Activated B cell treated with CpG ODN at 0.5 μM for 24 hours (primary cell): ENCODE measurements at places on chromosomes 5 and 9.
A peak's percentile ranks its signal among the peaks of the same experiment; 100 is the strongest.

GRCh38 chr5:1633605-1634336, 110.0 kb upstream of the LPCAT1 start:
- DNase-seq = peak; percentile 81

GRCh38 chr5:3899093-3899492, 303.5 kb downstream of the IRX1 start:
- DNase-seq = no peak

- no peak for DNase-seq
These were observed 25.4 kb downstream of the ADAMTS16 start for GRCh38 chr5:5165541-5166002.

DNA sequence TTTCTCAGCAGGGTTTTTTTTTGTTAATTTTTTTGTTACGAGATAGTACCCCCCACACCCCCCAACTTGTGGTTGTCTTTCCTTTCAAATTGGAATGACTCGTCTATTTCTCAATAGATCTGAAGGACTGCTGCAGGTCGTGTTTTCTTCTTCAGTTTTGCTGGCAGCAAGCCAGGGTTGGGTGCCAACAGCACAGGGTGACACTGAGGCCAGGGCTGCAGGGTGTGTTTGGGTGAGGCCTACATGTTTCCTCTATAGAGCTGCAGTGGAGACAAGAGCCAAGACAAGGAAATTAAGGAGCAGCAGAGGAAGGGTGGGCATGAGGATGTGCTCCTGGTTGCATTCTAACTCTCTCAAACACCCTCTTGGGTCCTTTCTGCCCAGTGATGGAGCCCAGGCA, 52.2 kb downstream of the NXNL2 start:
- no peak for DNase-seq

- no peak for DNase-seq
These were observed 13.1 kb downstream of the PALM2AKAP2 start for GRCh38 chr9:109792951-109793546.

DNA sequence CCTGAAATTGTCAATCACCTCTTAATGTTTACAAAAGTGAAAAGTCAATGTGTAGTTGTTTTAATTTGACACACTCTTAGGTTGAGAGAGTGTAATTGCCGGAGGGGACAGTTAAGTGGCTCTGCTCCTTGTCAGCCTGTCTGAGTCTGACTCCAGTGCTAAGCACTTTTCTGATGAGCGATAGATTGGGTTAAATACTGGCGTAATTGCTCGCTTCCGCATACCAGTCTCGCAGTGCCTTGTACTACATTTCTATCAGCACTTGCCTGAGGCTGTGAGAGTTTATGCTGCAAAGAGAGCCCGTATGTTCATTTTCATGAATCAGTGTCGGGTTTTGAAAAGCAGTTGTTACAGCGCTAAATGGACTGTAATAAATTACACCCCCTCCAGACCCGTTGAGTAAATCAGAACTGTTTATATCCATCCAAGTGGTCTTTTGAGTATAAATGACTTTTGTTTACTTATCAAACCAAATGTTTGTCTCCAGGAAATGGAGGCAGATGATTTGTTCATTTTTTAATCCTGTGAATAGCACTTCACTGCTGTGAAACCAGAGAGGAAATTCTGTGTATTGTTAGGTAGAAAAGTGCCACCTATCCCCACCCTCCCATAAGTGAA, 41.0 kb upstream of the DMRT3 start:
- DNase-seq = no peak

DNA sequence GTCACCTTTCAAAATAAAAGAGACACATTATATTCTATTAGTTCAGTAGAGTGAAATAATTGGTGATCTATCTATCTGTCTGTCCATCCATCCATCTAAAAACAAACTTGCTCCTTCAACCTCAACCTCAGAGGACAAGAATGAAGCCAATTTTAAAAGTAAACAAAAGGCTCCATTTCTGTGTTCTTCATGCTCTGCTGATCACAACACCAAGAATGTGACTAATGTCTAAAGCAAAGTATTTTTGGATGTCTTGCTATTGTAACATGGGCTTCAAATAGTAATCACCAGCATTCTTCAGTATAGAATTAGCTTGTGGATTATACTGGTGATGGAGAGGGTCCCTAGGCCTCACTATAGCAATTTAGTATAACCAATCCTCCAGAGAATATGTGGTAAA, 1304.4 kb downstream of the MAT2B start:
- DNase-seq = no peak

- DNase-seq = no peak
These were observed 135.0 kb upstream of the RASA1 start for GRCh38 chr5:87132696-87133095.

- DNase-seq = no peak
These were observed 320.2 kb downstream of the NFIB start for GRCh38 chr9:13993632-13994185.

DNA sequence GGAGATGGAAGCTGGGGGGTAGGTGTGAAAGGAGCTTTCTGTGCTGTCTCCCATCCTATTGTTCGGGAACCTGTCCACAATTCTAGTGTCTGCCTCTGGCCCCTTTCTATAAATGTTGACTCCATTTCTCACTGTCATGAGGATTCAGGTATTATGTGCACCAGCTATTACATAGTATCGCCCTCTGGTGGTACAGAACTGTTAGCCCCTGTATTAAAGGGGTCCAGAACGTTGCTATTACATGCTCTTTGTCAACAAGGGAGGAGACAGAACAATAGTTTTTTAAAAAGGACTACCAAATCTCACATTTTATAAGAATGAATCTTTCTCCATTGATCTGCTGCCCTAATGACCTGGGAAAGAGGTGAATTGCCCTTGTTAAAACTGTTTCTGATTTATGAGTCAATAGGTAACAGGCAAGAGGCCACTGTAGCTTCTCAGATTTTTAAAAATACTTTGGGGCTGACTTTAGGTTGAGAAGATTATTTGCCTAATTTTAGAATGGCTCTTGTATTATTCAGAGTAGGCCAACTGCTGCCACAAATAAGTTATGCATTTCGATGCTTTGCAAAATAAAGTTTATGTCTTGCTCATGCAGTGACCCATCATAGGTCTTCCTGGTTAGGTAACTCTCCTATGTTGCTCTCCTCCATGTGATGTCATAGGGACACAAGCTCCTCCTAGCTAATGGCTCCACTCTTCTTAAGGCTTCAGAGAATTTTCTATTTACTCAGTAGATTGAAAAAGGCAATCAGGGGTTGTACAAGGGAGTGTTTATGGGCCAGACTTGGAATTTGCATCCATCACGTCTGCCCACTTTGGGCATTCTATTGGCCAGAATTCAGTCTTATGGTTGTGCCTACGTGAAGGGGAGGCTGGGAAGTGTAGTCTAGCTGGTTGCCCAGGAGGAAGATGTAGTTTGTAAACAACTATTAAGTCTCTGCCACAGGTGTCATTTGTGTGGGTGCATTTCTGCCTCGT, 20.8 kb downstream of the DCANP1 start:
- DNase-seq = no peak

GRCh38 chr9:8653111-8653510, 853.5 kb upstream of the DMAC1 start:
- DNase-seq = no peak

- DNase-seq = no peak
These were observed 7.4 kb downstream of the GALNT10 start for GRCh38 chr5:154197801-154198491.

DNA sequence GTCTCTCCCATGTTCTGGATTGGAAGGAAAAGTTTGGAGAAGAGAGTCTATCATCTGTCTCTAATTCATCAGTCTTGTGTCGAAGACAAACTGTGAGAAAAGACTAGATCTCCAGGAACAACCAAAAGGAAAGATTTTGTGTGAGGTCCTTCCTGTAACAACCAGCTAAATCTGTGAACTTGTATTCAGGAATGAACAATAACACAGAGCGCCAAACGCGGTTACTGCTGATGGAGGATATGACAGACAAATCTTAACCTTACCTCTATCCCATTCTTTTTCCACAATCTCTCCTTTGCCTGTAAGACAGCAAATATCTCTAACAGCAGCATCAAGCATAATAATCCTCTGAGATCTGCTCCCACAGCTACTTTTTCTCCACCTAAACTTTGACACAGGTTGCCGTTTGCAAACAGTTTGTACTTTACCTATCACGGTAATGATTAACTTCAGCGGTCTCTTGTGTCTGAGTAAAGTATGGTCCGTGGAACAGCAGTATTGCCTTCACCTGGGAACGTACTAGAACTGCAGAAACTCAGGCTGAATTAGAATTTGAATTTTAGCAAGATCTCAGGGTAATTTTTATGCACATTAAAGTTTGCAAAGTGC, 387.6 kb downstream of the ELAVL2 start:
- DNase-seq = no peak

- DNase-seq = no peak
These were observed 607 bp downstream of the UHRF2 start for GRCh38 chr9:6413365-6414246.

- DNase-seq = no peak
These were observed 200.6 kb upstream of the ZNF618 start for GRCh38 chr9:113675475-113675941.

GRCh38 chr5:126438267-126438666, 15.1 kb downstream of the GRAMD2B start:
- no peak for DNase-seq
